ENCODE measurements at places on chromosomes 2 and 18.

DNA sequence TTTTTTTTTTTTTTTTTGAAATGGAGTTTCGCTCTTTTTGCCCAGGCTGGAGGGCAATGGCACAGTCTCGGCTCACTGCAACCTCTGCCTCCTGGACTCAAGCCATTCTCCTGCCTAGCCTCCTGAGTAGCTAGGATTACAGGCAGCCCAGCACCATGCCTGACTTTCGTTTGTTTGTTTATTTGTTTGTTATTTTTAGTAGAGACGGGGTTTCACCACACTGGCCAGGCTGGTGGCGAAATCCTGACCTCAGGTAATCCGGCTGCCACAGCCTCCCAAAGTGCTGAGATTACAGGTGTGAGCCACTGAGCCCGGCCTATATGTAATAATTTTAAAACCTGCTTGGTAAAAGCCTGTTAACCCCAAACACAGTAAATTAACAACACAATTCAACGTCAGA lies 435.7 kb downstream of the LRRTM4 start:
- DNase-seq = no peak

GRCh38 chr2:36337354-36337753 lies 18.2 kb upstream of the CRIM1 start:
- DNase-seq = no peak

DNA sequence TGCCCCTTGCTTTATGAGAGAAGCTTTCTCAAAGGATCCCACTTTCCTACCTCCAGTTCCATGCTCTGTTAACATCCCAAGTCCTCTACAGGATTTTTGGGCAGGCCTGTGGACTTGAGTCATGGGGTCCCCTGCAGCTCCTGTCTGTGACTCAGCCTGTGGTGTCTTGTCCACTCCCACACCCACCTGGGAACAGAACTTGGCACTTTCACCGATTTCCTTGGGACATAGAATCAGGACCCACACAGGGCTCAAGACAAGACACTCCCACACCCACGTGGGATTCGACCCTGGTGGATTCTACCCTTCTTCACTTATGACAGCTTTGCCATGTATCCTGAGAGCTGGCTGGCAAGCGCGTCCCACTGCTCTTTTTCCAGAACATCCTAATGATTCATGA lies 30.7 kb upstream of the HDAC4 start:
- no peak for DNase-seq

GRCh38 chr18:10015288-10015701 lies 101.5 kb downstream of the VAPA start:
- DNase-seq = no peak

DNA sequence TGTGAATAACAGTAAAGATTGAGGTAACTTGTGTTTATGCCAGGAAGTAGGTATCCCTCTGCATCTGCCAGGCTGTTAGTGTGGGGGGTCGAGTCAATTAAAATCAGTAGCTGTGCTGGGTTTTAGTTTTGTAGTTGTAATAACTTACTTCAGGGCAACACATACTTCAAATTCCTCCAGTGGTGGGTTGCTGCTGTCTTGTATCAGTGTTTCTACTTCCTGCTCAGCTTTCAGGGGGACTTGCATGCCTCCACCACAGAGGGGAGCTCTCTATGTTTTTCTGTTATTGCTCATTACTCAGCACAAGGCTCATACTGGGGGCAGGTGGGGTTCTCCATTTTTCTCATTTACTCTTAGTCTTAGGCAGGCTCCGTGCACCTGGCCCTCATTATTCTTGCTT lies 136.8 kb downstream of the CAPN13 start:
- no peak for DNase-seq

- DNase-seq = no peak
Observed at GRCh38 chr18:13584825-13585224, 141.5 kb downstream of the FAM210A start.

DNA sequence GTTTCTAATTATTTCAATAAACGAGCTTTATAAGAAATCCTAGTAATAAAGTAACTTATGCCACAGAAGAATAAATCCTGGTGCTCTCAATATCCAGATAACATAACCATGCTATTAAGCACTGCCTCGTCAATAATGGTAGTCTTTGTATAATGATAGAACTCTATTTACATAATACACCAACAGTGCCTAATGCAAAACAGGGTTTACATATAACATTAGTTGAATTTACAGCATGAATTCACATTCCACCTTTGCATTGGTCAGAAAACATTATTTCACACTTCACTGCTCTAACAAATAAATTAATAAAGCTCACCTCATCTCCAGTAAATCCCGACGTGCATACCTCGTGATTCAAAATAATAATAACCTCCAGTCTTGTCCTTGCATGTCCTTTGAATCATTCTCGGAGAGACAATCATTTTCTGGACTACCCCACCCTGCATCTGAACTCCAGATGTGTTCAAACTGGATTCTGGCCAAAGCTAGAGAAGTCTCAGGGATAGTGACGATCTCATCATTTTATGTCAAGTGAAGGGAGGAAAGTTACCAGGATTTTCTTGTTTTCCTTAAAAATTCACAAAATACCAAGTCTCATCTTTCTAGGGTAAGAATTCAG lies 189.2 kb downstream of the NCKAP5 start:
- DNase-seq = no peak

- peak; percentile 22 for DNase-seq
Observed at GRCh38 chr2:8152392-8153257, 529.2 kb upstream of the ID2 start.

GRCh38 chr18:45664824-45665763 lies 49.8 kb downstream of the SLC14A2 start:
- peak; percentile 80 for DNase-seq

DNA sequence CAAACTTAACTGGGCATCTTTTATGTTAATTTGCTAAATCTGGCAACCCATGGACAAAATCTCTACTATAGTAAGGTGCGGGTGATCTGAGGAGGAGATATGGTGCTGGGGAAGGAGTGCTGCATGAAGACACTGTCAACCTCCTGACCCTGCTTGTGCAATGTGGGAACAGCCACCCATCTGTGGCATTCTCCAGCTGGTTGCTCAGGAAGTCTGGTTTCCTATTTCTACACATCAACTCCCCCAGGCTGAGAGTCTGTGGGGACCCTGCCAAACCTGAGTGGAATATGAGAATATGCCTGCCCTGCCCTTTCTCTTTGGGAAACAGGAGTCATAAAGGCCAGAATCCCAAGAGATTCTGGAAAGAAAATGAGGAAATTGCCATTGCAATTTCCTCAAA lies 60.1 kb upstream of the PAX3 start:
- no peak for DNase-seq

Measured in CD4-positive, alpha-beta T cell treated with Interleukin-1 beta for 1 hour (primary cell).